ENCODE measurements at places on chromosomes 6 and 20. TPM values are rescaled to one million over a fixed set of nuclear protein-coding genes. Genes with fewer than 3 reads are reported as not detected.

DNA sequence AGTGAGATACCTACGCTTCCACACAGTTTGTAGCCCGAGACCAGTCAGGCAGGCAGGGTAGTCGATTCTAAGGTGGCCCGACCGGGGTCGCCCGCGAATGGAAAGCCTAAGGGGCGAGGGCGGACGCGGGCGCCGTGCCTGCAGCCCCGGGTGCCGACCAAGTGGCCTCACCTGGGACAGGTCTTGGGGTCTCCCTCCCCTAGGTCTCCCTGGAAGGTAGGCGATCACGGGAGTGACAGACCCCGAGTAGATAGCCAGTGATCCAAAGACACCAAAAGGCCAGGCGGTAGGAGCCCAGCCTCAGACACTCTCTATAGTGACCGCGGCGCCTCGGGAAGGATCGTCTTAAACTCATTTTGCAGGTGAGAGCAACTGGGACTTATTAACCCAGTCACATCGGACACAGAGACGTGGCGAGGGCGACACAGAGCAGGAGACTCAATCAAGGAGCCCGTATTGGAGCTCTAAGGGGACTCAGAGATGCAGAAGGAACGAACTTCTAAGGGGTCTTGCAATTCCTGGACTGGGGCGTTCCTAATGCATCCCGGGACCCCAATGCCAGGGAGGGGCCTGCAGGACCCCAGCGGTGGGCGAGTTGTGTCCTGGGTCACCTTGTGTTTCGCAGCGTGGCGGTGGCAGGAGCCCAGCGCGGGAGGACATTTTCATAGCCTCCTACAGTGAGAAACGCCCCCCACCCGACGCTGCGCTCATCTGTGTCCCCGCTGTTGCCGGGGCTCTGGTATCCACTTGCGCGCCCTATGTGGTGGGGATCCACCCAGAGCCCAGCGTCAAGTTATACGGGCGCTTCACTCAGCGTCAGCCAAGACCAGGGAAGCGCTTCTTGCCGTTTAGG, 2.1 kb upstream of the VSX1 start:
- peak; percentile 81 for DNase-seq

DNA sequence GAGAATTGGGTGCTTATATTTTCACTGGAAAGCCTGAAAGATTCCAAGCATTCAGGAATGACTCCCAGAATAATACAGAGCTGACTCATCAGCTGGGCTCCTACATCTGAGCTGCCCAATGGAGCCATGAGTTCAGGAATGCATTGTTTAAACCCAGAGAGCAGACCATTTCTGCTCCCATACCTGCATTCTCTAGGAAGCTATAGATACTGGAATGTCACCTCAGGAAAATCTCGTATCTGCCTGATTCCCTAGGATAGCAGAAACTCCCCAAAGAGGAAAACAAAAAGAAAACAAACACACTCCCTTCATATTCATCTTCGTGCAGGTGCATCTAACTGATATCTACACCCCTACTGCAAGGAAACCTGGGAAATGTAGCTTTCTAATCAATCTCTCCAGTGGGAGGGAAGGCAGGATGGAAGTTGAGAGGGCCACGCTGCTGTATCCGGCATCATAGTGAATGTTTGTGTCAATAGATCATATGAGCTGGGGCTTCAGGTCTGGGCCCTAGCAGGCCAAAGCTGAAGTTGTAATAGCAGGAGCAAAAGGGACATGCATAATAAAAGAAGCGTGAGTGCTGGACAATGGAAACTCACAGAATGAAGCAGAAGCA, 8.2 kb upstream of the SLC2A12 start:
- no peak for DNase-seq

DNA sequence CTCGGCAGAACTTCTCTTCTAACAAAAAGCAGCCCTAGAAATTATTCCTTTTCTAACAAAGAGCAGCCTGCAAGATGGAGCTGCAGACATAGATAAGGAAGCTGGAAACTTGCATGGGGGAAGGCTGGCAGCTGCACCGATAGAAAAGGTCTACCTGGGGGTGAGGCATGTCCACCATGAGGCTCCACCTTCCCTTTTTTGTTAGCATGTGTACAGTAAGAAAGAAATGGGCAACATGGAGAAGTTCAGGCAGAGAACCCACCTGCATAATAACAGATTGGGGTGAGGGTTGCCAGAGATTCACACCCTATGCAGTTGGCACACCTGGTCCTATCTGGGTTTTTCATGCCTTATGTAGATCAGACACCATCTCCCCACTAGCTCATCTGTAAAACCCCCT, 25.4 kb downstream of the ZNF311 start:
- no peak for DNase-seq

GRCh38 chr6:67898875-67899274, 736.2 kb upstream of the ADGRB3 start:
- no peak for DNase-seq

DNA sequence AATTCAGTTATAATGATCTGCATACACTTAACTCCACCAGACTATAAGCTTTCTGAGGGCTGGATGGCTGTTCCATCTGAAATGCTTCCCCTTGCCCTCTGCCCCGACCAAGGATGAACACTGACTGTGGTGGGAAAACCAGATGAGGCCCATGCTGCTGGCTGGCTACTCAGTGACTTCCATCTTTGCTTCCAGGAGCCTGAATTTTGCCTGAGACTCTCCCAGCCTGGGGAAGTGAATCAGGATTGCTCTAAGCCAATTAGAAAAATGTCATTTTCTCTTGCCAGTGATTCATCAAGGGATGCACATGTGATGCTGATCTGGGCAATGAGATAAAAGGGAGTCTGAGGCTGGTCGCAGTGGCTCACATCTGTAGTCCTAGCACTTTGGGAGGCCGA, 1.7 kb upstream of the TOMM34 start:
- no peak for DNase-seq

- no peak for DNase-seq
Measured at GRCh38 chr6:98657764-98658163, 176.6 kb upstream of the POU3F2 start.

DNA sequence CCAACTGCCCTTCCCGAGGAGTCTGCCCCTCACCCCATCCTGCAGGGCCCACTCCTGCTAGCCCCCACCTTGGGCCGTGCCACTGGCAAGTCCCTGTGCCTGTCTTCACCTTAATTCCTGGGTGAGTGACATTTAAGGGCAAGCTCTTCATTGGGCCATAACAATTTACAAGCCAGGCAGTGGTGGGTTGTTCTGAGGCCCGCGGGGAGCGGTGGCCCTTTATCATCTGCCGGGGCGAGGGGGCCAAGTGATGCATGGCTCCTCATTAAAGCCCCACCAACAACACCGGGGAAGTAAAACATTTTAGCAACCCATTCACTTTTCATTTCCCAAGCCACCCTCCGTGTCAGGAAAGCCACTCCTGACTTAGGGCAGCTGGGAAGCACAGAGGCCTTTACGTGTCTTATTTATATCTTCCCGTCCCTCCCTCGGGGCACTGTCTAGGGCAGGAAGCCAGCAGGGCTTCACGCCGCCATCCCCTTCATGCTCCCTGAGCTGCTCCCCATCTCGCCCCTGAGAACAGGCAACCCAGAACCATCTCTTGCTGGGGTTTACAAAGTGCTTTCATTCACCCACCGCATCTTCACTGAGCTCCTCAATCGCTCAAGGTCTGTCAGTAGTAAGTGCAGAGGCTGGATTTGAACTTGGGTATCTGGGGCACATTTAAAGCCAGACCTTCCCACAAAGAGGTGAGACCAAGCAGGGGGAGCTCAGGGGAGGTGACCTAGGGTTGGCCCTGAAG, 55.5 kb upstream of the CCDC167 start:
- DNase-seq = no peak

DNA sequence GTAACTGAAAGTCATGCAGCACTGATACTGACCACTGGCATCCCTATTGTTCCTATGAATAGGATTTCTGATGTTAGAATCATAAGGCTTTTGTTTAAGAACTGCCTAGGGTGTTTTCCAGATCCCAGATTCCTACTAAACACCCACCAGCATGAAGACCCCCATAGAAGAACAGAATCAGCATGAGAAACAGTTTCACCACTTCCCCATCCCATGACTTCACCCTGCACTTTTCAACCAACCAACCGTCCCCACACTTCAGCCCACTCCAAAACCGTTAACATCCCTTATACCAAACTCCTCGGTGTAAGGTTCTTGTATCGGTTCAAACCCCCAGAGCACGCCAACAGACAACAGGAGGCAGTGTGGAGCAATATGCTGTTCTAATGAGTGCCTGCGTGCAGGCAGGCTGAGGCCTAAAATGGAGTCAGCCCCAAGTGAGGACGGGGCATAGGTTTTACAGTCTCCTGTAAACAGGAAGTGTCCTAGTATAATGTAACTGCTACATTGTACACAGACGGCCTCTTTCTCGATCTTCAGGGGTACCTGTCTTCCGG, 11.4 kb upstream of the SSTR4 start:
- DNase-seq = no peak

- no peak for DNase-seq
Measured at GRCh38 chr6:153210083-153210482, 79.0 kb upstream of the RGS17 start.

DNA sequence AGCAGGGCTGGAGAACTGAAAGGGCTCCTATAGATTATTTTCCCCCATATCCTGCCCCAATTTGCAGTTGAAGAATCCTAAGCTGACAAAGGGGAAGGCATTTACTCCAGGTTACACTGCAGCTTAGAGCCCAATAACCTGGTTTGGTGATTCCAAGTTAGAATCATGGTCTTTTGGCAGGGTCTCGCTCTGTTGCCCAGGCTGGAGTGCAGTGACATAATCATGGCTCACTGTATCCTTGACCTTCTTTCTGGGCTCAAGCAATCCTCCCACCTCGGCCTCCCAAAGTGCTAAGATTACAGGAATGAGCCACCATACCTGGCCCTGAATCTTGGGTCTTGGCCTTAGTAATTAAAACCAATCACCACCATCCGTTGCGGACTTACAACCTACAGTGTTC, 1.0 kb upstream of the MMP9 start:
- no peak for DNase-seq

GRCh38 chr6:110341663-110342596, 16.2 kb downstream of the METTL24 start:
- DNase-seq = no peak

- no peak for DNase-seq
Measured at GRCh38 chr6:15709651-15710269, 46.9 kb upstream of the DTNBP1 start.

GRCh38 chr6:36858407-36858981, 16.1 kb downstream of the PPIL1 start:
- DNase-seq = no peak

DNA sequence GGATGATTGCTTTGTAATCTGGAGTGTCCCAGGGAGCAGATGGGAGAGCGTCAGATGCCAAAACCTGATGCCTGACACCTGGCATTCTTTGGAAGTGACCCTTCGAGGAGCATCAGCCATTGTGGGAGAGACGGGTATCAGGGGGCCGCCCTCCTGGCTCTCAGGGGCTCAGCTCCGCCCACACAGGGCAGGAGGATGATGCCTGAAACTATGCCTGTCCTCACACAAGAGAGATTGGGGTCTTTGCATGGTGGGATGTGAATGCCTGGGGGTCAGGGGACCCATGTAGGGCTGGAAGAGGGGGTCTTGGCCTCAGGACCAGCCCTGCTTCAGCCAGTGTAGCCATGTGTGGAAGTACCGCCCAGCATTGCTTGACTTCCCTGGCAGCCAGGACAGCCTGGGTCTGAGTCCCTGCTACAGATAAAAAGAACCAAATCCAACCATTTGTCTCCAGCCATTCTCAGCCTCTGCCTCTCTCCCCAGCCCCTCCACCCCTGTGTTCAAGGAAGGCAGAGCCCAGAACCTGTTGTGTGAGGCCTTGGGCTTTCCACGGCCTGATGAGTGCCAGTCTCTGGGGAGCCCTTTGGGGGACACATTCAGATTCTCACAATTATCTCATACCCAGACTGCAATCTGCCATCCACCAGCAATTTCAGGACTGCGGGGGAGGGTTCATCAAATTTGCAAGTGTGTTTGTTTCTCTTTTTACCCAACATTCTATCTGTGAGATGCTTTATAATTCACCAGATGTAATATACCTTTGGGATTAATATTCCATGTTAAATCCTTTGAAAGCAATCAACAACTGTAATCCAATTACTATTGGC, 371.2 kb downstream of the PREX1 start:
- DNase-seq = no peak

Gene MAP3K4
- 49.4 TPM for total RNA-seq

Gene ARFGEF3
- 2.6 TPM for total RNA-seq

Gene CLDN20
- not detected for total RNA-seq

Gene COQ3
- total RNA-seq = 7.0 TPM

All from mesenteric fat pad (tissue), 1 donor.